Inflammatory macrophage treated with lipopolysaccharide for 1 hour (primary cell): ENCODE measurements at places on chromosomes 13 and 19.

- DNase-seq, result no peak
Observed at GRCh38 chr13:108272333-108272732, 2.8 kb downstream of the TNFSF13B start.

GRCh38 chr19:38527466-38528136 is 90.2 kb downstream of the MAP4K1 start:
- no peak for DNase-seq

DNA sequence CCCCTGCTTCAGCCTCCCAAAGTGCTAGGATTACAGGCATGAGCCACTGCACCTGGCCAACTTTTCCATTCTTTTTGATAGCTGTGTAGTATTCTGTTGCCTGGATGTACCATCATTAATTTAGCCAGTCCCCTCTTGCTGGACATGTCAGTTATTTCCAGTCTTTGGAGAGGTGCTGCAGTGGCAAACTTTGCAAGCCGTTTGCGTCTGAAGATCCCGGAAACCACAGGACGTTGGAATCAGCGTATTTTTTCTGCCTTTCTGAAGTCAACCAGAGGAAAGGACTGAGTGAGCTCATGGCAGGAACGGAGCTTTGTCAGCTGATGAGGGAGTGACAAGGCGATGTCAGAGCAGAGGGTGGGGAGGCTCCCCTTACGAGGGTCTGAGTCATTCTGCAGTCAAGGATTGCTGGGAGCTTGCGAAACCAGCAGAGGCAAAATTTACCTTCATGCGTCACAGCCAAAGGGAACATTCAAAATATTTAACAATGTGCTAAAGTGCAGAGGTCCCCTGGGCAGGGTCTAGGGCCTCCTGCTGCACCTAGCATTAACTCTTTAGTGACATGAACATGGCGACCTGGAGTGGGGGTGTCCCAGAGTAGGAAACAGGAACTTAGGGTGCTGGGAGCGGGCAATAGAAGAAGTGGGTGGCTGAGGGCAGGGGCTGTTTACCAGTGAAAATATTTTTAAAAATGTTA is 5.6 kb downstream of the C5AR1 start:
- DNase-seq, result peak; percentile 96

- peak; percentile 44 for DNase-seq
Observed at GRCh38 chr13:29707876-29708543, 112.5 kb upstream of the SLC7A1 start.

DNA sequence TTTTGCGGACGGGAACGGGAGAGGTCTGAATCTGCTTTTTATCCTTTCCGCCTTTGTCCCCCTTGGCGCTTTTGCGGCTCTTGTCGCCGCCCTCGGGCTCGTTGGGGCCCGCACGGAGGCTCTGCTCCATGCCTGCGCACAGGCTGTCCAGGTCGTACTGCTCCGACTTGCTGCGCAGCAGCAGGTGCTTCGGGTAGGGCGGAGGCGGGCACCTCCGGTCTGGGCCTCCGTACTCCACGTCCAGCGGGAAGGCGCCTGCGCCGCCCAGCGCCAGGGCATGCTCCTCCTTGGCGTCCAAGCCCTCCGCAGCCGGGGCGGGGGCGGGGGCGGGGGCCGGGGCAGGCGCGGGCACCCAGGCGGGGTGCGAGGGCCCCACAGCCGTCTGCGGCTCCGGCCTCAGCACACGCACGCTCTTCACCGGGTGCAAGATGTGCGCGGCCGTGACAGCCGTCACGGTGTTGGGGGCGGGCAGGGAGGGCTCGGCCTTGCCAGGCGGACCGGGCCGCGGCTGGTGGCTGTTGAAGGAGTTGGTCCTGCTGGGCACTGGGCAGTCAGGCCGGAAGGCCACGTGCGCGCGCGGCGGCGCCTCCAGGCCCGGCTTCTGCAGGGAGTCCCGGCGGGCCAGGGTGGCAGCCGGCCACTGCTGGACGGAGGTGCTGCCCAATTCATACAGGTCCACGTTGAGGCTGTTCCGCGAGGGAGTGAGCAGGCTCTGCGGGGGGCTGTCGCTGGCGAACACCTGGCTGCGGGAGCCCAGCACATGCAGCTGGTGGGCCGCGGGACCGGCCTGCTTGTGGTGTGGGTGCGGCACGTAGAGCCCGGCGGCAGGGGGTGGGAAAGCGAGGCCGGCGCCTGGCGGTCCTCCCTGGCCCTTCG is 73.1 kb downstream of the LATS2 start:
- DNase-seq, result no peak

GRCh38 chr19:3547301-3547731 is 8.3 kb downstream of the TEKTIP1 start:
- DNase-seq, result peak; percentile 31

- DNase-seq, result no peak
Observed at GRCh38 chr19:42193706-42194105, 23.8 kb downstream of the DEDD2 start.
